ENCODE measurements at places on chromosomes 6 and 20.
A peak's percentile ranks its signal among the peaks of the same experiment; 100 is the strongest.

DNA sequence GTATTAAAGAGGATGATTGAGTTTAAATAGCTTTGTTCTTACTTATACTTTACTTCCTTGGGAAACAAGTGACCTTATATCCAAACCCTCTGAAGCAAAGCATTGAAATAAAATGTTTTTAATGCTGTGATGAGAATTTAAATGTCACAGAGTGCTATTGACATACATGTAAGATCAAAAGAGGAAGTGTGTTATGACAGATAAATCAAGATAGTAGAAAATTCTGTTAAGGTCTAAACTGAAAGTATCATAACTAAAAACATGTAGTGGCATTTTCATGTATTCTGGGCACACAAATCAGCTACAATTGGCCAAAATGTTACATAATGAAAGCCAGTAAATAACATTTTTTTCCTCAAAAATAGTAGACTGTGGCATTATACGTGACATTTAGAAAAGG lies 318.0 kb downstream of the GRIK2 start:
- no peak for DNase-seq

DNA sequence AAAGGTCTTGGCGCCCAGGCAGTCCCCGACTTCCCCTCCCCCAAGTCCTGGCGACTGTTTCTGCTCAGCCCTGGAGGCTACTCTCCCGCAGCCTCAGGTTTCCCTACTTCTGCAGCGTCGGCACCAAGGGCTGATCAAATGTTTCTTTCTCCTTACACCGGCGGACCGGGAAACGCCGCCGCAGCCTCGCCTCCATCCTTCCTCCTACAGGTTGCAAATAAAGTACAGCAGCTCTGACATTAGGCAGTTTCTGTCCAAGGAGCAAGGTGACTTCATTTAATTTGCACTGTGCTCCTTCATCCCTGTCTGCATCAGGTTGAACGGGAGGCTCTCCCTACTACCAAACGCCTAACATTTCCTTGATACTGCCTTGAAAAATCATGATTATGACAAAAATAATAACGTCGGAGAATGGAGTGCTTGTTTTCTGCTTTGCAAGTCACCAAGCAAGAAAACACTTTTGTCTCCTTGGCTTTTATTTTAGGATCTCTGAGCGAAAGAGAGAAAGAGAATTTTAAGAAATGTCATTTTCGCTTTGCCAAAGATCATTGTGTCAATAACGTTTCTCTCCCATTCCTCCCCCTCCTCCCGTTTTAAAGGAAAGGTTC lies 1.0 kb downstream of the CLIC5 start:
- DNase-seq, result peak; percentile 34

GRCh38 chr20:19310541-19310940 lies 98.1 kb downstream of the SLC24A3 start:
- no peak for DNase-seq

- DNase-seq, result no peak
These were observed 59.9 kb downstream of the SLC22A2 start for GRCh38 chr6:160198606-160199211.

GRCh38 chr6:117110737-117111136 lies 154.6 kb upstream of the VGLL2 start:
- no peak for DNase-seq

DNA sequence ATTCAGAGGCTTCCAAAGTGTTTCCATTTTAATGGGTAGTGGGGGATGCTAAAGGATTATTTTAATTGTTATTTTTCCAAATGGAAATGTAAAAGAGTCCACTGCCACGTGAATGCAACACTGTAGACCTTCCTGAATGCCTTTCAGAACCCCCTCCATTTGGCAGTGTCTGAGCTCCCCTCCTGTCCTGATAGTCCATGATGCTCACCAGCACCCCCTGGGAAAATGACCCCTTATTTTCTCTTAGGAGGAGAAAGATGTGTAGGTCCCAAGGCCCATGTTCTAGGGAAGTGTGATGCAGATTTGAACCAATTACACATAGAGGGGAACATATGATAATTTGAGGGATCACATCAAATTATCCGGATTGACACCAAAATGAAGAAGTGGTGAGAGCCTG lies 46.8 kb upstream of the SH3BGRL2 start:
- DNase-seq, result no peak

DNA sequence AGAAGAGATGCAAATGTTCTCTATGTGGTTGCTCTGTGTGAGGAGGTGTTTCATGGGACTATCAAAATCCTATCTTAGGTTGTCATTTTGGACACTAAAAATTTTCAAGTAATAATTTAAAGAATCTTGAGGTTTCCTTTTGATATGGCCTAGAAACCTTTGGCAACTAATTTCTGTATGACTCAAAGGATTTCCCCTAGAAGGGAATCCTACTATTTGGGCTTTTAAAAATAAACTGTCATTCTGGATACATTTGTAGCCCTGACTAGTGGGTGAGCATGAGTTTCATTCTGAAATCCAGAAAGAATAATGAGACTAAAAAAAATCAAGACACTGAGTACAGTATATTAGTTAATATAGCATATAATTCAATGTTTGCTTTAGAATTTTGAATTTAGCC lies 25.5 kb upstream of the RAB23 start:
- no peak for DNase-seq

- no peak for DNase-seq
These were observed 689.4 kb upstream of the MAP3K7 start for GRCh38 chr6:91276315-91276714.

- DNase-seq, result no peak
These were observed 74.5 kb downstream of the GFOD1 start for GRCh38 chr6:13412639-13413465.

- DNase-seq, result no peak
These were observed 15.6 kb upstream of the MAS1 start for GRCh38 chr6:159875194-159875593.

DNA sequence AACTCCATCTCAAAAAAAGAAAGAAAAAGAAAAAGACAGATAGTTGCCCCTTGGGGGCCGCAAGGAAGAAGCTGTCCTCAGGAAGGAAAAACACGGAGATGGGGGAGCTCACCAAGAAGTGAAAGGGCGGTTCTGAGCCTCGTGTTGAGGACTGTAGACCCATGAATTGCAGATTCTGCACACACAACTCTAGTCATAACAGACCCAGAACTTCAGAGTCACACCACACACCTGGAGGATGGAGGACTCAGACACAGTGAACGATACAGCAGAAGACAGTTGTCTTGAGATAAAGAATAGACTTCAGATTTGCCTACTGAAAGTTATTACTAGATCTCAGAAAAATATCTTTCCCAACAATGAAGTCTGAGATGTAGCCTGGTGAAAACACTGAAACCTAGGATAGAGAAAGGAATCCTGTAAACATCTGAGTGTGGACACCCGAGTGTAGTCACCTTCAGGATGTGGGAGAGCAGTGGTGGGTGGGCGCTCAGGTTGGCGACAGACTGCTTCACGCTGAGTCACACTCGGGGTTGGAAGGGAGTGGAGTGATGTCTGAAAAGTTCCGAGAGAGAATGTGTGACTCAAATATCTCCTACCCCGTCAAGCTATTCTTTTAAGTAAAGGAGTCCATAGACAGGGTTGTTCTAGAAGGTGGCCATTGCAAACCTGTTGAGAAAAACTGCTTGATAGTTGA lies 88.1 kb downstream of the MAP3K4 start:
- DNase-seq, result peak; percentile 74

DNA sequence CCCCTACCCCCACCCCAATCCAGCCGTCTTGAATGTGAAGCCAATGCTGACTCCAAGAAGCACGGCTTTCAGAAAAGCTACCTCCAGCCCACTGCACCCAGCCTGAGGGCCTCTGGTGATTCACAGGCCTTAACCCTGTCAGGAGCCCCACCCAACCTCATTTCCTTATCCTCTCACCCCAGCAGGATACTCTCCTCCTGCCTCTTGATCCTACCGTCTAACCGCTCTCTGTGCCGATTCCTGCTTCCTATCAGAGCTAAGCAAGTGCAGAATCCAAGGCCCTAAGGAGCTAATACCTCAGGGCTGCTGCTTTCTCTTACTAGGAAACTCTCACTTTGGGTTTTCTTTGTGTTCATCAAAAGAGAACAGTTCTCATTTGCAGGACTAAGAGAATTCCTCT lies 47.2 kb downstream of the TRERF1 start:
- peak; percentile 58 for DNase-seq

- DNase-seq, result no peak
These were observed 41.5 kb upstream of the ZNF337 start for GRCh38 chr20:25738198-25738597.

DNA sequence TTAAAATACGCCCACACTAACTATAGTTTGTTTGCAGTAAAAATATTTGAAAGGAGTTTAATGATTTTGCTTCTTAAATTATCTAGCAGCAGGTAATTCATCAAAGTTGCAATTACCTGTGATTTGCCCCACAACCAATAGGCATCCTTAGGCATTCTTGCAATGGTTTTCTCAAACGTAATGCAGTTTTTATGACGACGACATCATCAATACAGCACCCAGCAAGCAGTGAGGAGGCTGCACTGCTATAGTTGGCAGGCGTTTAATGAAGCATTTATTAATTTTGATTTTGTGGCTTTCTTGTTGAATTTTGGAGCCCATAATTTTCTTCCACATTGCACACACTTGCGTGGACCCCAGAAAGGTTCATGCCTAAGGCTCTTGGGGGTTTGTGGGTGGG lies 28.1 kb upstream of the APCDD1L start:
- no peak for DNase-seq

DNA sequence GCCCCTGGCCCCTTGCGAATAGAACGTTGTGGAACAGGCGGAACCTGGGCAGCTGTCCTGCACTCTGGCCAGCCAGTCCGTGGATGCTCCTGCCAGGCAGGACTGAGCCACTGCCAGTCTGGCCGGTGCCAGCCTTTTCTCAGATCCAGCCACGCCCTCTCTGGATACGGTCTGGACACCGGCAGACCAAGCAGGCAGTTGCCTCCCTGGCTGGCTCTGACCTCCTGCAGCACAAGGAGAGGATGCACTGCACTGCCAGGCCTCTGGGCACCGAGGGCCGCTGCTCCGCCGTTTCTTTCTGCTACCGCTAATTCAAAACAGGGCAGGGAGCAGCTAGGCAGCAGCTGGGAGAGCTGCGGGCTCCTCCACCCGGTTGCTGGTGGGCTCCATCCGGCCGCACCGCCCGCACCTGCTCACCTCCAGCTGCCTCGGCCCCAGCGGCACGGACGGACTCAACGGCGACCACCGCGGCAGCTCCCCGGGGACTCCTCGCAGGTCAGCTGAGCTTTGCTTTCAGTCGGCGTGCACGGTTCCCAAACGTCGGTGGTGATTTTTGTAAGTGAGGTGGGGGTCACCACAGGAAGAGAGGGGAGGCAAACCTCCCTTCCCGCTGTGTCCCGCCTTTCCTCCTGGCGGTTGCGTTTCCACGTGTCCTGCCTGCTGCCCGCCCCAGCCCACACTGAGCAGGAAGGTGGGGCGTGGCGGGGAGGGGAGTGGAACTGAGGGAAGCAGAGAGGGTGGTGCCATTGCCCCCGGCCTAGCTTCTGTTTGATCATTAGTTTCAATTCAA lies 30.3 kb upstream of the AFDN start:
- DNase-seq, result no peak

DNA sequence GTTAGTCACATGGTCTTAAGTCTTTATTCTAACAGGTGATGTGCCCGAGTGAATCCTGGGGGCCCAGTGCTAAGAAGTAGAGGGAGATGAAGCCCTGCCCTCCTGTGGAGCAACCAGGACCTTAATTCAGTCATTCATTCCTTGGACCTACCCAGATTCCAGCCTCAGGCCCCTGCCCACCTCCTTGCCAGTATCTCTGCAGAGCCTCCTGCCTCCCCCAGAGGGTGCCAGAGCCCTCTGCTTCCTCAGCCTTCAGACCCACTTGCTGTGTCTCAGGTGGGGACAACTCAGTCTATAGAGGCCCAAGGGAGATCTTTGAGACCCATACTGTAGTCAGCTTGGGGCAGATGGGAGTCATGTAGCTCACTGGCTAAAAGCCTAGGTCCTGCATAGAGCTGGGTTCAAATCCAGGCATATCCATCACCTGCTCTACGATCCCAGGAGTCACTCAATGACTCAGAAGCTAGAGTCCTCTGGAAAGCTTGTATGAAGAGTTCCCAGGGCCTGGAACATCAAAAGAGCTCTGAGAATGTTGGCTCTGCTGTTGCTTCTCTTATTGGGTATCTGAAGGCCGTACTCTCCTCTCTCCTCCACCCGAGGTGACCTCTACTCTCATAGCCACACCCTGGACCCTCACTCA lies 3.9 kb upstream of the SIGLEC1 start:
- DNase-seq, result no peak

GRCh38 chr6:77626426-77626825 lies 26.4 kb upstream of the MEI4 start:
- DNase-seq, result no peak

- no peak for DNase-seq
These were observed 91.8 kb upstream of the TNFAIP3 start for GRCh38 chr6:137775227-137775626.

GRCh38 chr20:56932575-56933330 lies 303.6 kb downstream of the TFAP2C start:
- no peak for DNase-seq

DNA sequence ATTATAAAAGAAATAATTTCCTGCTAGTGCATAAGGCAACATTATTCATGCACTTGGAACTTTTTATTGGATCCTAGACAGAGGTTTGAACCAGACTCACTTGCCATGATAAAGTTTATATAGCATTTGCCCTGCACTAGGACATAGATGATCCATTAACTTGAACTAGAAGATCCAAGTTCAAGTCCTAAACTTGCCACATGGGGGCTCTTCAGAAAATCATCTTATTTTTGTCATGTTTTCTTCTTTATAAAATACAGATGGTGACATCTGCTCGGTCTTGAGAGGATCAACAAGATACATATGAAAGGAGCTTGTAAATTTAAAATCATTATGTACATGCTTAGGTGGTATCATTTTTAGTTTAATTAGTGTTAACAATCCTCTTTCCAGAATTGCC lies 94.5 kb downstream of the SIM1 start:
- DNase-seq, result no peak

- no peak for DNase-seq
These were observed 55.9 kb upstream of the TRAF3IP2 start for GRCh38 chr6:111661541-111662061.

DNA sequence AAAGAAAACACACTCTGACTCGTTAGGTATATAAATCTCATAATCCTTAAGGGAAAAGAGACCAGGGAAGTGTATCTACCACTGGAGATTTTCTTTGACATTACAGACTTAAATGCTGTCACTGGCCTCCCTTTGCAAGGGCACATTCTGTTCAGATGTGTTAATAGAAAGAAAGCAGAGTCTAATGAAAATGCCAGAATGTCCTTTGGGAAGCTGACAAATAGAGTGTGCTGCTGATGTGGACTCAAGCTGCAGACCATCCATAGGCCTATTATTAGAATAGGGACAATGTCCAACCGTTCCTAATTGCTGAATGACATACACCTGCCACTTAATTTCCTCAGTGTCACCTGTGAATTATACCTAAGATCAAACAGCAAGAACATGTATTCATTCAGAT lies 41.2 kb downstream of the SLC35D3 start:
- no peak for DNase-seq

- no peak for DNase-seq
These were observed 682 bp upstream of the ZSCAN9 start for GRCh38 chr6:28224131-28225055.

DNA sequence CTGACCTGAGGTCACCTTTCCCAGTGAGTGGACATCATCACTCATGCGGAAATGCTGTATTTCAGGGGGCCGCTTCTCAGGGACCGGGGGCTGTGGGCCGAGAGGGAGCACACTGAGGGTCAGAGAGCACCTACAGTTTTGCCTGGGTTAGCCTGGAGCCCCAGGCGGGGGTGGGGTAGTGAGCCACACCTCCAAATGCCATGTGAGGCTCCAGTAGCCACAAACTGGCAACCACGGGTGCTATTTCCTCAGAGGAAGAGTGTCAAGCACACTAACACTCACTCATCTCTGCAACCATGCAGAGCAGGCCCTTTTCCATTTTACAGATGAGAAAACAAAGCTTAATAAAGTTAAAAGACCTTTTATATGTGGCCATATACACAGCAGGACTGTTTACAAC lies 4.7 kb downstream of the EHMT2 start:
- DNase-seq, result no peak

- no peak for DNase-seq
These were observed 92.7 kb upstream of the JARID2 start for GRCh38 chr6:15153191-15153590.
